Fibroblast of skin of scalp (primary cell): ENCODE measurements at places on chromosomes 4 and X.
A peak's percentile ranks its signal among the peaks of the same experiment; 100 is the strongest.

- peak; percentile 57 for DNase-seq
Measured at GRCh38 chr4:142846108-142846728, at the start of gene INPP4B. Gene INPP4B (minus strand): TSS chr4:142846301.

DNA sequence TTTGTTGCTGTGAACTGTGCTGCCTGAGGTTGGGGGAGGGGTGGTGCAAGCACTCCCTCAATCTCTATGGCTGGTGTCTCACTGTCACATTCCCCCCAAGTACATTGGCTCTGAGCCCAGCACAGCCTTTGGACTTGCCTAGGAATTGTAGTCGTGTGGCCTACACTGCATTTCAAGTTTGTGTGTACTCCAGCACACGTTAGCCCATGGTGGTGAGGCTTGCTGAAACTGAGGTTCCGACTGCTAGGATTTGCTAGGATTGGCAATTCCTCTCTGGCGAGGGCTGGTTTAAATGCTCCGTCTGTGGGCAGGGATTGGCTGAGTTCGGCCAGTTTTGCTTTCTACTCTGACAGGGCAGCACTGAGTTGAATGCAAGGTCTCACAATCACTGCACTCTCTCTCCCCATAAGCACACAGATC lies 121.7 kb upstream of the CXXC4 start:
- DNase-seq = no peak

DNA sequence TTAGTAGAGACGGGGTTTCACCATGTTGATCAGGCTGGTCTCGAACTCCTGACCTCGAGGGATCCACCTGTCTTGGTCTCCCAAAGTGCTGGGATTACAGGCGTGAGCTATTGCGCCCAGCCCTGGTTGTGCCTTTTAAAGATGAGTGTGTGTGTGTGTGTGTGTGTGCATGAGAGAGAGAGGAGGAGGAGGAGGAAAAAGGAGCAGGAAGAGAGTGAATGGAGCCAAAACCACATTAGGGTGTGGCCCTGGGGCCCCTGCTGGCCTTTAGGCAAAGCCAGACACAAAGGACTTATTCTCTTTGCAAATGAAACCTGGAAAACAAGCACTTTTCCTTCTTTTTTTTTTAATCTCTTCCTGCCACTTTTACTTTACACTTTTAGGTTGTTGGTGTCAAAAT lies 48.2 kb upstream of the KLF3 start:
- no peak for DNase-seq

- DNase-seq = peak; percentile 93
Measured at GRCh38 chr4:98522636-98523395, 135.6 kb downstream of the TSPAN5 start.

DNA sequence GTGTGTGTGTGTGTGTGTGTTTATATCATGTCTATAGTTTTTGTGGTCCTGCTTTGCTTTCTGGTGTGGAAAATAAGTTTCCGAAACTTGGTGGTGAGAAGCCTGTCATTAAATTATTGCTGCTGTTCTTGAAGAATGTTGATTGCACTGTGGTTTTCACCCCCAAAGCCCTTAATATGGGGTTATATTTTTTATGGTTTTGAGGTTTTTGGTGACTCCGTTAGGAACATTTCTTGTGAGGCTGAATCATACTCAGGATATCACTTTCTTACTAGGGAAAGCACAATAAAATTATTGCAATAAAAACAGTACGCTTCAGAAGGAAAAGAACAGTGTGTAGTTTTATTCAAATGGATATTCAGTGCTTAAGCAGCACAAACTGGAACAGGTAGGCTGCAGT lies 539.1 kb upstream of the MAGEB18 start:
- DNase-seq = peak; percentile 24
